ENCODE measurements at places on chromosomes 16 and 17.

- DNase-seq, result no peak
These were observed 72.6 kb upstream of the COX10 start for GRCh38 chr17:13996748-13997147.

- DNase-seq, result no peak
These were observed 10.2 kb upstream of the GGA2 start for GRCh38 chr16:23520500-23520899.

DNA sequence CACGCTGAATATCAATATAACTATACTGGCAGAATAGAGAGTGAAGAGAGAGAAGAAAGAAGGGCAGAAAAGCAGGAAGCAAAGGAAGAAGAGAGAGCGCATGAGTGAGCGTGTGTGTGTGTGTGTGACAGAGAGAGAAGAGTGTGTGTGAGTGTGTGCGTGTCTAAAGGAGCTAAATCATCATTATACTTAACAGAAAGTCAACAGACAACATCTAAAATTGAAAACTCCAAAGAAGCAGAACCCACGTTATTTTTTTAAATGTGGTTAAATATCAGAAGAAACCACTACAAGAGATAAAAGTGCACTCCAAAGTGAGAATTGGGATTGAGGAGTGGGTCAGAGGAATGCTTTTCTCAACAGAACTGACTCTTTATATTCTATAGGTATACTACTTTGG, 77.2 kb downstream of the BRIP1 start:
- DNase-seq, result no peak

DNA sequence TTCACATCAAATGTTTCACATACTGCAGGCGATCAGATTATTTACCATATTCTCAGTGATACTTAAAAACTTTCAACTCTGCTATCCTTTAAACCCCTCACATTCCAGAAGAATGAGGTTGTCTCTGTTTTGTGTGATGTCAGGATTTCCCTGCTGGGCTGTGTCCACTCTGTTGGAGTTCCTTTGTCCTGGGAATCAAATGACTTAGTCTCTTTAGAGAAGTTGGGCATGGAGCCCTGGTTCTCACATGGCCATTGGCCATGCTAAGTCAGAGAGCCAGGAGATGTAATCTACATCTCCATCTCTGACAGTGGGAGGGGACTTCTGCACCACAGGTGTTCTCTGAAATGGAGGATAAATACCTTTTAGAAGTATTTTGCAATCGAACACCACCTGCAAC, 205.1 kb upstream of the MAF start:
- DNase-seq, result no peak

- no peak for DNase-seq
These were observed 90.0 kb downstream of the CFDP1 start for GRCh38 chr16:75343286-75343685.

- DNase-seq, result no peak
These were observed 13.8 kb upstream of the CD79B start for GRCh38 chr17:63945784-63946439.

DNA sequence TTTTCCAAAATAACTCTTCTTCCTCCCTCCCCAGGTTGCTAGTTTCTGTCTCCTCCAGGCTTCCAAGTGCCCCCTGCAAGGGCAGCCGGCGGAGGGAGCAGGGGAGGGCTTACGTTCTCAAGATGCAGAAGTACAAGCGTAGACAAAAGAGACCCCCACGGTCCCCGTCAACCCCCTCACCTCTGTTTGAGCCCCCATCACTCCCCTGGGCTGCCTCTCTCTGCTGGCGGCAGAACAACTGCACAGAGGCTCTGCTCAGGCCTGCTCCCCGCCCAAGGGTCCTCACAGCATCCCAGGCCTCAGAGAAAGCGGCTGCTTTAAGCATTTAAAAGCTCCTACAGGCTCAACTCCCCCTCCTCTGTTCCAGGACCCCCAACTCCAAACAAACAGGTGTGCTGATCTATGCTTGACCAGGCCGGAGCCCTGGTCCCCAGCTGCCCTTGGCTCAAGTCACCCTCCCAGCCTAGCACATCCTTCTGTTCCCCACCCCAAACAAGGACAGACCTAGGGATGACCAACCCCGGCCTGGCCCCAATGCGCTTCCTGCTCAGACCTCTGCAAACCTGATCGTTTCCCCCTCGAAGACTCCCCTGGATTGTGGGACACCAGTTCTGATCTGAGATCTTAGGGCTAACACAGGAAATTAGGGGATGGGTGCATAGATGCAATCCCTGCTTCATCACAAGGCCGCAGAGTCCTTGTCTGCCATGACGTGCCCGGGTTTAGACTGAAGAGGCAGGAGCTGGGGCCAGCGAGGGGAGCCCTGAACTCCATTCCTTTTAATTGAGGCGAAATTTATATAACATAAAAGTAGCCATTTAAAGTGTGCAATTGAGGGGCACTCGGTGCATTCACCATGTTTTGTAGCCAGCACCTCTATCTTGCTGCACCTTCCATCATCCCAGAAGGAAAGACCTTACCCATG, 17.2 kb upstream of the RBFOX3 start:
- no peak for DNase-seq

DNA sequence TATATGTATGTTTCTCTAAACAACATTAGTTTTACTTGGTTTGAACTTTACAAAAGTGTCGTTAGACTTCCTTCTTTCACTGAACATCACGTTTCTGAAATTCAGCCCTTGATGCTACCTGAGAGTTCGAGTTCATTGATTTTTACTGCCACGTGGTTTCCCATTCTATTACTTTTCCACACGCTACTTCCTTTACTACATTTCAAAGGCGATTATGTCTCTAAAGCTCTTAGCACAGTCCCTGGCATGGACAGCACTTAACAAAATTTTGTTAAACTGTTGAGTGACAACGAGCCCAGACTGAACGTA, 15.9 kb upstream of the ARHGAP17 start:
- DNase-seq, result no peak

- DNase-seq, result no peak
These were observed 8.0 kb downstream of the ST3GAL2 start for GRCh38 chr16:70430667-70431536.

- no peak for DNase-seq
These were observed 20.2 kb upstream of the SPPL2C start for GRCh38 chr17:45824475-45824874.

DNA sequence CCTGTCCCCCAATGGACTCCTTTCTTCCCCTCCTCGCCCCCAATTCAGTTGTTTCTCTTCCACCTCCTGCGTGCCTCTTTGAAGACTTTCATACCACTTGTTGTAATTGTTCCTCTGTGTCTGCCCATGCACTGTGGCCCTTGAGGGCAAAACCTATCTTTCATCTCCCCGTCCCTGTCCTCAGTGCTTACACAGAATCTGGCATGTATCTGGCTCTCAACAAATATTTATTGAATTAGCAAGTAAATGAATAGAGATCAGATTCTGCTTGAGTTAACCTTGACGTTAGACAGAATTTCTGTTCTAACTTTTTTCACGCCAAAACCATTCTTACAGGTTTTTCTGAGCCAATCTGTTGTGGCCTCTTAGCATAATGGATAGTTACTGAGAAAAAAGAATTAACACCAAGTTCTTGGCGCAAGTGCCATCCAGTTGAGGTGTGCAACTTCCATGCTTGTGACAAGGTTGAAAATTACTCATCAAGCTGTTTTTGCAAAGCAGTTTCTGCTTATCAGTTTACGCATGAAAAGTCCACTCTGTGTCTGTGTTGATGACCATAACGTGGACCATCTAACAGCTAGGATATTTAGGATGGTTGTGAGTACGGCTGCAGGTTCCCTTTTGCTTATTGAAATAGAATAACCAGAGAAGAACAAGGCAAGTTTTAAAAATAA, 215.1 kb downstream of the PRKCA start:
- no peak for DNase-seq

DNA sequence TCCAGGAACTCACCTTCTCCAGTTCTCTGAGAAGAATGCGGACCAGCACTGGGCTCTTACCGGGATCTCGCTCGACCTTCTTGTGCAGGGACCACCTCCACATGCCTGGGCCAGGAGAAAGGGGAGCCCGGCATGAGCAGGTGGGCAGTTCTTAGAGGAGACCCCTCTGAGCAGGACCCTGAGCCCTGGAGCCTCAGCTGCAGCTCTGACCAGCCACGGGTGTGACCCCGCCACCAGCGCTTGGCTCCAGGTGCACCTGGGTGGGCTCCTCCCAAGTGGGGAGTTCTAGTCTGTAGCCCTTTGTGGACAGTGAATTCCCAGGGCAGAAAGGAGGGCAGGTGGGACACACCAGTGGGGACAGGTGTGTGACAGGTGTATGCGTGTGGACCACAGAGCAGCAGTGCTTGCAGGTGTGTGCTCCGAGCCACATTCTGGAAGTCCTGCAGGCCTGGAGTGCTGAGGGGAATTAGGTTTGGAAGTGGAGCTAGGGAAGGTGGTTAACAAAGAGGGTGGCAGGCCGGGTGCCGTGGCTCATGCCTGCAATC, 28.9 kb downstream of the PIK3R6 start:
- no peak for DNase-seq

- DNase-seq, result no peak
These were observed 79.2 kb downstream of the ZNF423 start for GRCh38 chr16:49776734-49777133.

- no peak for DNase-seq
These were observed 73.0 kb downstream of the PRKCB start for GRCh38 chr16:23908790-23909189.

GRCh38 chr17:34265711-34266110, 4.3 kb upstream of the CCL7 start:
- DNase-seq, result no peak

DNA sequence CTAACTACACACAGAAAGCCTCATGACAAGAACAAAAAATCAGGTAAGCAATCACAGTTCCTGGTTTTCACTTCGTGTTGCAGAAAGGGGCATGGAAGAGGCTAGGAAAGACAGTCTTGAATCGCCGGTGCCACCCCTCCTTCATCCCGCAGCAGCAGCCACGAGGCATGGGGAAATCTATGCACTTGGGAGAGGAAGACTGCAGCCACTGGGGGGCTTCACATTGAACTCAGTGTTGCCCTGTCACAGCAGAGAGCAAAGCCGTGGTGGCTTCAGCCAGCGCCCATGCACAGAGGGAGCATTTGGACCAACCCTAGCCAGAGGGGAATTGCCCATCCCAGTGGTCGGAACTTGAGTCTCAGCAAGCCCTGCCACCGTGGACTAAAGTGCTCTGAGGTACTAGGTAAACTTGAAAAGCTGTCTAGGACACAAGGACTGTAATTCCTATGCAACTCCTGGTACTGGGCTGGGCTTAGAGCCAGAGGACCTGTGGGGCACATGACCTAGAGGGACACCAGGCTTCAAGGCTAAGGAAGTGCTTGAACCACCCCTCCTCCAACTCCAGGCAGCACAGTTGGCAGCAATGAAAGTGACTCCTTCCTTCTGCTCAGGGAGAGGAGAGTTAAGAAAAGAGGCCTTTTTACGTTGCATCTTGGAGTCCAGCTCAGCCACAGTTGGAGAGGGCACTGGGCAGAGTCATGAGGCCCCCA, 35.2 kb upstream of the ATP2C2 start:
- no peak for DNase-seq

DNA sequence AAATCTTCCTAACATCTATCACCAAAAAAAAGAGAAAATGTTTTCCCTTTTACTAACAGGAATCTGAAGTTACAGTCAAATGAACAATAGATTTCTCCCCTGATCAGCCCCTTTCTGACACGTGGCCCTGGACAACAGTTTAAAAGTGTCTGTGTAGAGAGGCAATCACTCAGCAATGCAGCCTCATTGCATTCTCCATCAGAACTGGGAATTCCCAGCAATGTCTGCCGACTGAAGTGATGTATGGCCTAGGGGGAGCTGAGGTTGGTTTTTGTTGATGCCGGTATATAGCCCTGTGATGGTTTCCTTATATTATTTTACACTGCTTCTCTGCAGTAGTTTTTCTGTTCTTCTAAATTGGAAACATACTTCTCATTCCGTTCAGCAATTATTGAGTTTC, 904.3 kb upstream of the CDH8 start:
- DNase-seq, result no peak

DNA sequence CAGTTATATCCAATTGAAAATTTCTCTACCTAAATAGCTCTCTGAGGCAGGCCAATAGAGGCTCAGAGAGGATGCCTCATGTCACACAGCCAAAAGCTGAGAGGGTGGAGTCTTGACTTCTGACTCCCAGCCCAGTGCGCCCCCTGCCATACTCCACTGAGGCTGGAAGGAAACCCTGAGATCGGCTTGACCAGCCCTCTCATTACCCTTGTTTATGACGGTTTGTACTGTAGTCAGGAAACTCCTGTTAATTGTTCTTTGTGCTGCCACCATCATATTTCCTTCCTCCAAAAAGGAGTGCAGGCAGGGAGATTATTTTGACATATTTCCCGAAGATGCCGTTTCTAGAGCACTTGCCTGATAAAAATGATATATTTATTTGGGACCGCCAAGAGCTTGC, 107.9 kb downstream of the AIPL1 start:
- DNase-seq, result no peak

DNA sequence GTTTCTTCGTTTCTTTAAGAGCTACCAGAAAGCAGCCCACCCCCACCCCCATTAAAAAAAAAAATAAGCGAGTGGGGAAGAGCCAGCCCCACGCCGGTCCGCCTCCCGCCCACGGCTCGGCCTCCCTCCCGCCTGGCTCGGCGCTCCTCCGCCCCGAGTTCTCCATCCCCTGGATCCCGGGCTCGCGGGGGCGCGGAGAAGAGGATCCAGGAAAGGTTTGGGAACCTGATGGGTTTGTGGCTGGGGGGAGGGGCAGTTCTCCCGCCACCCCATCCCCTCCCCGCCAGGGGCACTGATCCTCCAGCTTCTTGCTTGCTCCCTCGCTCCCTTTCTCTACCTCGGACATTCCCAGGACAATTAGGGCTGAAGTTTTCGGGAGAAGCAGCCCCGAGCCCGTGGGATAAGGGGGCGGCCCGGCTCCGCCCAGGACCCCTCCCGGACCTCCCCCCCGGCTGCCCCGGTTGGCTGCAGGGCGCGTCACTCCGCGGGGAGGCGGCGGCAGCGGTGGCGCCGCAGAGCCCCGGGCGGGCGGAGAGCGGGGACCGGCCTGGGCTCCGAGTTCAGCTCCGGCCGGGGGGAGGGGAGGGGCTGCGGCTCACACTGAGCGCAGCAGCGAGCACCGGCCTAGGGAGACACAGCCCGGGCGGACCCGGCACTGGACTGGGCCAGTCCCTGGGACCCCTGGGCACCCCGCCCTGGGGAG, 1.0 kb upstream of the SALL1 start:
- no peak for DNase-seq

GRCh38 chr16:29825145-29826044, 5.1 kb downstream of the MVP start:
- DNase-seq, result no peak

GRCh38 chr16:22734368-22734767, 79.6 kb upstream of the HS3ST2 start:
- no peak for DNase-seq

- no peak for DNase-seq
These were observed 19.7 kb downstream of the NUP88 start for GRCh38 chr17:5399767-5400166.

DNA sequence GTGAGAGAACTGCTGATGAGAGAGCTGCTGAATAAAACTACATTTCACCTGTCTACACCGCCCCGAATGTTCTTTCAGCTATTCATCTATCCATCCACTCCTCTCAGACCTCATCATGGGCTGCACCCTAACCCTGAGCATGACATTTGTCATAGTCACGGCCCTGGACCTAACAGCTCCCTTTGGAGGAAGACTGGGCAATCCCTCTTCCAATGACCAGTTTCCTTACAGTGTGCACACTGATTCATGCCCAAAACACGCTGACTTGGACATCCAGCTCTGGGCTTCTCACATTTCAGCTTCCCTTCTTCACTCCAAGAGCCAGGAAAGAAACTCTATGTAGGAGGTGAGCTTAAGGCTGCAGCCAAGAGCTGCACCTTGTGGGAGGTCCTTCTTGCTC, 41.8 kb upstream of the ARL4D start:
- DNase-seq, result no peak
